Activated naive CD4-positive, alpha-beta T cell treated with Interleukin-2 at 50 U/mL for 16 hours (primary cell): ENCODE measurements at places on chromosomes 13 and 19.

DNA sequence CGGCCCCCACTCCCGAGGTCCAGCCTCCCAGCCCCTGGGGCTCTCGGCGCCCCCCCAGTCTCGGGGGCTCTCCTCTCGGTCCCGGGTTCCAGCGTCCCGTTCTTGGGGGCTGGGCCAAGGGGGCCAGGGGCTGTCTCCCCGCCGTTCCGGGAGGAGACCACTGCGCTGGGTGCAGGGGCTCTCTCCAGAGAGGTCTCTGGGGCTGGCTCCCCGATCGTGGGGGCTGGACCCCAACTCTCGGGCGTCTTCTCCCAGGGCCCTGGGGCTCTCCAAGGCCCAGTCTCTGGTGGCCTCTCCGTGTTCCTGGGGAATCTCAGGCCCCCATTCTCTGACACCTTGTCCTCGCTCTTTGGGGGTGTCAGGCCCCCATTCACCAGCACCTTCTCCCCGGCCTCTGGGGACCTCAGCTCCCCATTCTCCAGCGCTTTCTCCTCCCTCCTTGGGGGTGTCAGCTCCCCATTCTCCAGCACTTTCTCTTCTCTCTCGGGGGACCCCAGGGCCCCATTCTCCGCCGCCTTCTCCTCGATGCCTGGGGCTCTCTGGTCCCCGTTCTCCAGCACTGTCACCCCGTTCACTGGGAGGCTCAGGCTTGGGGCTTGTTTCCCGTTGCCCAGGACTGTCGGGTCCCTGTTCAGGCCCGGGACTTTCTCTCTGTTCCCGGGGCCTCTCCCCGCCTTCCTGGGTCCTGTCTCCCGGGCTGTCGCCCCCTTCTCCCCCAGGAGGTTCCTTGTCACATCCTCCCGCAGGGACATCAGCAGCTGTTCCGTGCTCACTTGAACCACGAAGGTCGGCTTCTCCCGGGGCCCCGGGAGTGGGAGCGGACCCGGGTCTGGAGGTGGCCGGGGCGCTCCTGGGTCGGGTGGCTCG is 13.7 kb downstream of the LMTK3 start:
- DNase-seq: no peak

- no peak for DNase-seq
Observed at GRCh38 chr13:32173881-32174280, 141.3 kb downstream of the ZAR1L start.

DNA sequence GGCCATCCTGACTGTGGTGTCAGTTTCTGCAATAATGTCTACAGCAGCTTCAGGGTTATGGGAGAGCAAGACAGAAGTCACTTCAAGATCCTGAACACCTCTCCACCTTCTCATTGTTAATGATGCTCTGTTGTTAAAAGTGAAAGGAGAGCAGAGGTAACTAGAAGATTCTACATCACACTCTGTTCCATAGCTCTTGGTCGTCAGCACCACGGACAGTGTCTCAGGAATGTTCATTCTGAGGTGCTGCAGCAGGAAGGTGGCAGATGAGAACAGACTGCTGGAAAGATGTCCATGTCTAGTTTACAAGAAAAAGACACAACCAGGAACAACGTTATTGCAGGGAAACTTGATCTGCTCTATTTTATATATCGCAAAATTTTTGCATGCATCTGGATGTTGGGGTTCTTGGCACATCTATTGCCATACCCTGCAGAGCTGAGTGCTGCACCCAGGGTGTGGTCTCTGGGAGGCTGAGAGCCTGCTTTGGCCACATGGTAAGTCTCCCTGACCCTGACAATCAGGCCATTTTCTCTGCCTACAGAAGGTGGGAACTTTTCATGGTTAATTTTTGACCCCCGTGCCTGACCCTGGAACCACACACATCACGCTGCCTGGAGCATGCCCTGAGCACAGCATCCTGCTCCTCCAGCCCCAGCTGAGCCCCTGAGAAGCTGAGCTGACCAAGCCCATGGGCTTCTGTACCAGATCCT is 12.7 kb downstream of the CEACAM21 start:
- DNase-seq: no peak

DNA sequence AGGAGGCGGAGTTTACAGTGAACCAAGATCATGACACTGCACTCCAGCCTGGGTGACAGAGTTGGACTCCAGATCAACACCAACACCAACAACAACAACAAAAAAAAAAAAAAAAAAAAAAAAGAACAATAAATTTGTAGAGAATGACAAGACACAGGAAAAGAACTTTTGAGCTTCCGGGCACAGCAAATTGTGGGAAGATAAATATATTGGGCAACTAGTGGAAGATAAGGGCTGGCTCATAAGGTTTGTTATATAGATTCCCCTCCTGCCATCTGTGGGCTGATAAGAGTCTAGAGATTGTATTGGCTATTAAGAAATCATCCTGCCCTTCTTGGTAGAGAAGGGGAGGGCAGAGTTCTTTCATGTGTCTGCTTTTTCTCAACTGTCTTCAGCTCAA is 33.1 kb upstream of the CYP2S1 start:
- no peak for DNase-seq

- peak; percentile 84 for DNase-seq
Observed at GRCh38 chr13:99432609-99433542, 68.4 kb upstream of the TM9SF2 start.

DNA sequence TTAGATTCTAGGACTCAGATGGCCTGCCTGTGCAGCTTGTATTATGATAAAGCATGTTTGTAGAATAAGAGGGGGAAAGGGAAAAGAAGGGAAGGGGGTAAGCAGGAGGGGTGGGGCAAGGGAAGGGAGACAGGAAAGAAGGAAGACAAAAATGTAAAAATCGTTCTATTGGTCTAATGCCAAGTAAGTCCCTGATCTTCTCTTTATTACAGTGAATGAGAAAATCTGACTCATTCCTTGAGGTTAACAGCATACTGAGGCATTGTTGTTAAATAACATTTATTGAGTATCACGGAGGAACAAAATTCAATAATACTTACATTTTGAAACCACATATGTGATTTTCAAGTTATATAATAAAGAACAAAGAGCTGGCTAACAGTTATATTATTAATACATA is 1534.7 kb downstream of the OLFM4 start:
- no peak for DNase-seq

DNA sequence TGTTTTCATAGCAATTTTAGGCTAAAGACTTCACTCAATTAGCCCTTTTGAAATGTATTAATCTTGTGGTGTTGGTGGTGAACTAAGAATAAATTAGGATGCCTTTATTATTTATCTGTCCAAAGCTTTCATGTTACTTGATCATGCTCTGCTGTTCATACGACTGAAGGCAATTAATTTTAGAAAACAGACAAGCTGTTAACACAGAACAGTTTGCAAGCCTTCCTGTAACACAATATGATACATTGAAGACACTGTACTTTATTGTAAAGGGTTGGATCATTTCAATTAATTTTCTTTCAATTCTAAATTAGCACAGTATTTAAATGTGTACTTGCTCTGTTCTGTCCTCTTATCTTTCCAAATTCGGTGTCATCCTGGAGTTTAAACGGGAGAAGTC is 794.3 kb upstream of the MIR17HG start:
- no peak for DNase-seq
